T-helper 1 cell (primary cell): ENCODE measurements at places on chromosomes 6 and 20.

- DNase-seq = no peak
Measured at GRCh38 chr6:126210398-126211075, 129.4 kb upstream of the CENPW start.

- no peak for DNase-seq
Measured at GRCh38 chr6:106110164-106110826, 24.2 kb downstream of the PRDM1 start.

DNA sequence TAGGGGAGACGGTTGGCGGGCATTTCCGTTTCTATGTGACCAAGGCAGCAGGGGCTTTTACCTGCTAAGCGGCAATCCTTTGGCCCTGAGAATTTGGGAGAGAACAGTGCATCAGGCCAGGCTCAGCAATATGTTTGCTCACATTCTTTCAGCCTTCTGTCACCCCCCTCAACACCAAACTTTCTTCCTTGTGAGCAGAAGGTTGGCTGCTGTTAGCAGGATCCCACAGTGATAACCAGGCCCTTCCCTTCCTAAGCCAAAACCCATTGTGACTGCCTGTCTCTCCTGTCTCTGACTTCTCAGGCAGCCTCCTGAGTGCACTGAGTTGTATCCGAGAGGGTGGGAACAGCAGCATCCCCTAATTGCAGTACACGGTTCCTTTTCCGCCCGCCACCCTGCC lies 43.7 kb downstream of the STK35 start:
- DNase-seq = no peak

DNA sequence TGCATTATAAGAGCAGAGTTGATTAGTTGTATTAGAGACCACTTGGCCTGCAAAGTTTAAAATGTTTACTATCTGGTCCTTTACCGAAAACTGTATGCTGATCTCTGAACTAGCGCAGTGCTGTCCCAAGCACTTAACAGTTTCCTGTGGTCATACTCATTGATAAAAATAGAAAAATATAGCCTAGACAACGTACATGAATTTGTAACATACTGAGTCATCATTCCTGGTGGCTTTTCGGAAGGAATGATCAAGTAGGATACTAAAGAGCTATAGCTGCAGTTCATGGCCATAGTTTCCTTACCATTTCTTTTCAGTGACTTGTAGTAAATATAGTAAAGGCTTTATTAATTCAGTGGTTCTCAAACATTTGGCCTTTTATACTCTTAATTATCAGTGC lies 18.4 kb downstream of the TTK start:
- no peak for DNase-seq

GRCh38 chr6:102417368-102417998 lies 1024.0 kb downstream of the GRIK2 start:
- no peak for DNase-seq

DNA sequence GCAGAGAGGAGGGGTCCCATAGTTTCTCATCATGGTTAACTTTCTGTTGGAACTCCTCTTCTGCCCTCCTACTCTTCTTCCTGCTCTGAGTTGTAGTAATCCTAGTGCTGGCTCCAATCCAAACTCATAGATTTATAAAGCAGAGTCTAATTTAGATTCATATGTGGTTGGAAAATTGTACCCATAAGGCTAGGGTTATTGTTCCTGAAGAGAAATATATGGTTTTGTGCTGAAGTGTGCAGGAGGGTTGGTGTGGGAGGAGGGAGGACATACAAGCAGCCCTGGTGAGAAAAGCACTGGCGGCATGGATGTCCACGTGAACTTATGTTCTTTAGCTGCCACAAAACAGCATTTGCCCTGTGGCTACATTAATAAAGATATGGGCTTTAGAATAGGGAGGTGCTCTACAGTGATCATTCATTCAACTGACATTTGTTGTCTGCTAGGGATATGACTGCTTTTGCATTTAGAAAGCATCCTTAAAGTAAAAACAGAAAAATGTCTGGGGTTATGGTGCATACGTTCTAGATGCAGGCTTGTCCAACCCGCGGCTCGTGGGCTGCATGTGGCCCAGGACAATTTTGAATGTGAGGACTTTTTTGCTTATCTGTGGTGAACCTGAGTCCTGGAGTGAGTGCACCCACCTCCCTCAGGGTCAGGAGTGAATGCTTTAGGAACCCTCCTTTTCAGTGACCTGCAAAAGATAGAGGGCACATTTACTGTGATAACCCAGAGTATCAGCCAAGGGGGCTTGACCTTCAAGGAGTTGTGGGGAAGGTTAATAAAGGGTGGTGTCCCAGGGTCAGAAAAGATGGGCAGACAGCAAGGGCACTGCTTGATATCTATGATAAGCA lies 4.1 kb downstream of the HLA-A start:
- DNase-seq = no peak

- peak; percentile 79 for DNase-seq
Measured at GRCh38 chr6:17705778-17706579, 746 bp downstream of the NUP153 start.

DNA sequence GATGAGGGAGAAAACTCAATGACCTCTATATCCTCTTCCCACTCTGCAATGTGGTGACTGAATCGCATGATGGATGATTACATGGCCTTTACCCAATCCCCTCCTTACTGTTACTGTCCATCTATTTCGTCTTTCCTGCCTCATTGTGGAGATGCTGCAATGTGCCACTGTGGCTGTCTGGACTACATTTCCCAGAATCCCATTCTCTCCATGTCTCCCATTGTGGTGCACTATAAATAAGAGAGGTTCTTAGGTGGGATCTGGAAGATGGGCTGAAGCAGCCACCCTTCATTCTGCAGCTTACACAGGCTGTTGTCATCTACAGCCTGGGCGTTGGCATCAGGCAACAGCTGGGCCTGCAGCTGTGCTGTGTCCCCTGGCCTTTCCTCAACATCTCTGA lies 233.6 kb downstream of the PRKN start:
- DNase-seq = no peak

GRCh38 chr6:42441697-42442081 lies 10.0 kb downstream of the TRERF1 start:
- DNase-seq = no peak

DNA sequence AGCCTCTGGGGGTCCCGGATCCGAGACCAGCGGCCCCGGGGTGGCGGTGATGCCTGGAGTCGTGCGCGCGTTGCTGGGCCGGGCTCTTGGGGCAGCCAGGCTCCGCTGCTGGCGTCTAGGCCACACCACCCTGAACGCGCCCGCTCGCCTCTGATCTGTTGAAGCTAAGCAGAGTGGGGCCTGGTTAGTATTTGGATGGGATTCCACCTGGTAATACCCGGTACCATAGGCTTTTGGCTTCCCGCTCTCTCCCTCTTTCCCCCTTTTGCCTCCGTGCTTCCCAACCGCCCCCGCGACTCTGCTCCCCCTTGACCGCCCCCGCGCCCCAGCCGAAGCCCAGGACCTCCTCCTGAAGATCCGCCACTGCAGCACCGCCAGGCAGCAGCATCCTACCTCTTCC lies 1383.5 kb upstream of the DEFB115 start:
- DNase-seq = peak; percentile 40

DNA sequence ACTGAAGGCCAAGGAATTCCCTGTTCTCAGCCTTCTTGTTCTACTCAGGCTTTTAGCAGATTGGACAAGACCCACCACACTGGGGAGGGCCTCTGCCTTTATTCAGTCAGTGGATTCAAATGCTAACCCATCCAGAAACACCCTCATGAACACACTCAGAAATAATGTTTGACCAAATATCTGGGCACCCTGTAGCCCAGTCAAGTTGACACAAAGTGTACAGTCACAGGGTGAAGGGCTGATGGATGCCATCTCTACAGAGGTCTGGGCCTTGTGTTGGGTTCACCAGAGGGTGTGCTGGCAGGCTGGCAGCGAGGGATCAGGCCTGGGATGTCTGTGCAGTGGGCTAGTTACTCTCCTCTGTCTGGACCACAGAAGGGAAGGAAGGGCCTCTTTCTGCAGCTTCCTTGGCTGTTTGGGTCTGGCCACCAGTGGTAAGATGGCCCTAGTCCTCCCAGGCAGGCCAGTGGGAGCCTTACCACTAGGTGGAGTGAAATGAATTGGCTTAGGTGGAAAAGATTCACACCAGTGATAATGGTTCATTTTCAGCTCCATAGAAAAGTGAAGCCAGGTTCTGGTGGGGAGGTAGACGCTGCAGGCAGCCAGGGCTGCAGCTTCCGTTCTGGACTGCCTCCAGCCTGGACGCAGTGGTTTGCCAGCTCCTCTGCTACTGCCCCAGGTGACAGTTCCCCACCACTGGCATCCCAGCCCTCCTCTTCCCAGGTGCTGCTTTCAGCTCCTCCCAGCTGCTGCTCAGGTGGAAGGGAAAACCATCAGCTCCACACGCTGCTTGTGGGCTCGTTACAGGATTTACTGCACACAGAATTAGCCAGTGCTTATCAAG lies 9.2 kb downstream of the TUBB2A start:
- no peak for DNase-seq
